HT-29 (cell line): ENCODE measurements at places on chromosomes 3 and 15.

DNA sequence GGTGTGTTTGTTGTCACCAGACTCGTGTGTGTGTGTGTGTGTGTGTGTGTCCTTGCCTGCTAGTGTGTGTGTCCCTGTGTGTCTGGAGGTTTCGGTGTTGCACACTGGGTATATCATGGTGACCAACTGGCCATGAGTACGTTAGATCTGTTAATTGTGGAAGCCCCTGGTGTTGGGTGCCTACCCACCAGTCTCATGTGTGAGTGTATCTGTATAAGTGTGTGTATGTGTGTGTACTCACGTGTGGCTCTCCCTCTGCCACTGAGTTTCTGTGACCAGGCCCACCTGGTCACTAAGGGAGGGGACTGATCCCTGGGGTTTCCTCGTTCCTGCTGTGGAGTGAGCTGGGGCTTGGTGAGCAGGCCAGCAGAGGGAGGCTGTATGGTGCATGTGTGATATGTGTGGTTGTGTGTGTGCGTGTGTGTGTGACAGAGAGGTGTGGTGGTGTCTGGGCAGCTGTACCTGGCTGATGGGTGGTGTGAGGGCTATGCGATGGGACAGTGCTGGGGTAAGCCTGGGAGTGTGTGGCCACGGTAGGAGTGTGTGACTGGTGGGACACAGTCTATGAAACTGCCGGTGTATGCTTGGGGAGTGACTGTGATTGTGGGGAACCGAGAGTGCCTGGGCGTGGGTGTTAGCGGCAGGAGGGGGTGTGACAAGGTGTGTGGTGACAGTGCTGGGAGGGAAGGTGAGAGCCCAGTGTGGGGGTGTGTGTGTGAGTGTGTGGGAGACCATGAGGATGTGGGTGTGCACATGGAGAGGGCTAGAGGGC, 1.8 kb downstream of the PRKCD start:
- DNase-seq, result peak; percentile 31

DNA sequence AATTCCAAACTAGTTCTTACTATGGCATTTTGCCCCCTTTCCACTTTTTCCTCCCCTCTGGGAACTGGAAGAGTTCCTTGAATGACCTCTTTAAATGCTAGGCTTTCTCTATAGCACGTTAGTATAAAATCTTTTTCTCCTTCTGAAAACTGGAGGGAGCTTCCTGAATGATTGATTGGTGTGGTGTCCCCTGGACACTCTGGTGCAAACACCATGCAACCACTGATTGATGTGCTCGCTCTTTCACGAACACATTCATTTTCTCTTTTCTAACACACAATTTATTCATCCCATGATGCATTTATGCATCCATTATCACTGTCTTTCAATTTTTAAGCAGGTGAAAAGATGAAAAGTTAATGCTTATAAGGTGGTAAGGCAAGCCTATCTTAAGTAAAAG, 159.1 kb upstream of the NANOGP8 start:
- DNase-seq, result no peak

DNA sequence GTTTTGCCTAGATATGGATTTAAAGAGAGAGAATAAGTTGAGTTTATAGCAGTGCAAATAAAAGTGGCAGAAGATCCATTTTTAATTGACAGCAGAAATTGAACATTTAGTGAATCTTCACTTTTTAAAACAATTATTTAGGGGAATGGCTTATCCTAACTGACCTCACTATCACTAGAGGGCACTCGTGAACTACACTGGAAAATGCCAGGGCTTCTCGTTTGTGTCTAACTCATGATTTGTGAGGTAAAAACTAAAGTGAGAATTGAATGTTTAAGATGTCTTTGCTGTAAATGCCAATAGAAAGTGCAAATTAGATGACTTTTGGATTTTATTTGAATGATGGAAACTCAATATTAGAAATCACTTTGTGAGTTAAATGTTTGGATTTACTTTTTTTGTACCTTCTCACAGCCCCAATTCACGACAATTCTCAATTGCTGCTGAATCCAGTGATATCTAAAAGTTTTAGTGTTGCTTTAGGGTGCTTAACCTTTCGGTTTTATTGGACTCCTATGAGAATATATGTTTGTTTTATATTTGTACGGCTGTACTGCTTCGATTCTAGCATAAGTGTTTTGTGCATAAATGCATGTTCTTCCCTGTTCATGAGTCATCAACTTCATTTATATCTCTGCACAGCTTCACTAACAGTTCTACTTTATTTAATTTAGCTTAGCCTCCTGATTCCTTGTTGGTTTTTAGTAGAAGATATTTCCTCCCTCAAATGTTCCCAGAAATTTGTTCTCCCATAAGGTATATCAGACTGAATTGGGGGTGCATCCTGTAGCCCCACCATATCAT, 462.1 kb downstream of the MFSD1 start:
- DNase-seq, result peak; percentile 71

DNA sequence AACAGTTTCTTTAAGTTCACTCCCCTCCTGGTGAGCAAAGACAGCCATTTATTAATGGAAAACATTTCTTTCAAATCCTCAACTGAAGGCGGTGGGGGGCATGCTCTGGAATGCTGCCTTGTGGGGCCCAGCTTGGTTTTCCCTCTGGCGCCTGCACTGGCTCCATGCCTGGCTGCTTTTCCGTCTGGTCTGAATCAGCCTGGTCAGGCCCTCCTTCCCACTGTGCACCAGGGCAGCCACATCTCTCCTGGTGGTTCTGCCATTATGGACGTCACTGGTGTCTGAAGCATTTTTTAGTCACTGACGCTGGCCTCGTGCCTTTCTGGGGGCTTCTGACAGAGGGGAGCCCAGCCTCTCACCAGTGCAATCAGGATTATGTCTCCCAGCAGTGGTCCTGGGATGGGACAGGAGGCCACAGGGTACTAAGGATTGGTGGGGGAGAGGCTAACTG, 57.6 kb upstream of the APEH start:
- DNase-seq, result no peak

DNA sequence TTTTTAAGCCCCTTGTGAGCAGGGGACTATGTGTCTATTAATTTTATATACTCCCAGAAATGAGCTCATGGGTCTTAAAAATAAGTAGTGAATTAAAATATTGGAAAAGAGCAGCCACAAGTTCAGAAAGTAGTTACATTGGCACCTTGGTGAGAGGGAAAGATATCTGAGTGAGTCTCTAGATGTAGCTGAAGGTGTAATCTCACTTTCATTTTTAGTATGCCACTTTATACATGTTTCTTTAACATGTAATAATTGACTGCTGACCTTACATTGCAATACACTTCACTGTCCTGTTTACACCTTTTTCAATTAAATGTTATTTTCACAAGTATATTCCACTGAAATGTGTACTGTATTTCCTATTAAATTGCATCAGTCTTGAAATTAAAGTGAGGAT, 12.1 kb upstream of the PAK6 start:
- DNase-seq, result no peak

DNA sequence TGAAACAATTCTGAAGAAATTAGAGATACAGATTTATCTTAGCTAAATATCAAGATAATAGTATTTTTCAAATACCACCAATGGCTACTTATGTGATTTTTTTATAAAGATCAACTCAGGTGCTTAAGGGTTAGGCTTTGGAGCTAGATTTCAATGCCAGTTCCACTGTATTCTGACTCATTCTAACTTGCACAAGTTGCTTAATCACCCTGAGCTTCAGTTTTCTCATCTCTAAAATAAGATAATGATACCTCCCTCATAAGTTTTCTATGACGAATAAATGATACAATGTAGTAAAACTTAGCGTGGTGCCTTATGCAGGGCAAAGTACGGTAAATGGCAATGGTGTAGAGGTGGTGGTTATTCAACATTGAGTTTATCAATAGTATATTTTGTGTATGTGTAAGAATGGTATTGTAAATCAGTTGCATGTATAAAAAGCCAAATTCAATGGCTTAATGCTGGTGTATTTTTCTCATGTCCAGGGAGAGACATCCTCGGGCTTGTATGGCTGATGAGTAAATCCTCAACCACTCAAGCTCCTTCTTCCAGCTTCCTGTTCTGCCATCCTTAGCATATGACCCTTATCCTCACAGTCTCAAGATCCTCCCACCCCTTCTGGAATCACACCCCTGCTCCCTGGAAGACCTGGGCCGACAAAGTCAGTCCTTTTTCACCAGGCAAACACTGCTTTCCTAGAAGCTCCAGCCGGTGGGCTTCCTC, 505.9 kb upstream of the CFAP20DC start:
- DNase-seq, result no peak
